Pancreas (tissue), 10 donors: ENCODE measurements at places on chromosomes 13 and 19.

DNA sequence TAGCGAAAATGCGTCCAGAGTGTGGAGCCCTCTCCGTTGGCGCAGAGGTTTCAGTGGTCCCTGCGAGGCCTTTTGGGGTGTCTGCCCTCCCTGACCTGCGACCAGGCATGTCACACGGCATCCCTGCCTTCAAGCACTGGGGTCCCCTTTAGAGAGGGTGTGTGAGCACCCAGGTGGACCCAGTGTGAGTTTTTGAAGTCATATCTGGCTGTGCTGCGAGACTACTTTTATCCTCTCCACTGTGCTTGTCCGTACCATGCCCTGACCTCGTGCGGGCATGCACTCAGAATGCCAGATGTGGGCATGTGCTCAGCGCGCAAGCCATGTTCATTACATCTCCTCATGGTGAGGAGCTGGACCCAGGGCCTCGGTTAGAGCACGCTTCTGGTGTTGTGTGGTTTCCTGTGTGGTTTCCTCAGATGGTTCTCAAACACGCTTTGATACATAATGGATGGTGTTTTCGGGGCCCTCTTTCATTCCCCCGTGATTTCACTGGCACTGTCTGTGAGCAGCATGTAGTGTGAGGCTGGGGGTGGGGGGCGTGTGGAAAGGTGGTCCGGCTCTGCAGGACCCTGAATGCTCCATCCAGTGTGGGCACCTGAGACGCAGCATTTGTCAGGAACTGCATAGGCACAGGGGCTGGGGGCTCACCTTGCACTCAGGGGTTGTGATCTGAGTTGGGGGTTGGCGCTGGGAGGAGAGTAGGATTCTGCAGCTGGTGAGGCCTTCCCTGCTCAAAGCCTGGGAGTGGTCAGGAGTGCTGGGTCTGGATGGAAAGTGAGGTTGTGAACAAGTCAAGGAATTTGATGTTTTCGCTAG is 2.3 kb downstream of the TFDP1 start:
- DNase-seq, result no peak
- no peak overlapping the region for H3K27ac ChIP-seq
- H3K27me3 ChIP-seq, result no peaks in the 10 kb centered on the region
- H3K36me3 ChIP-seq, result no peaks in the 10 kb centered on the region
- H3K4me3 ChIP-seq, result no peak overlapping the region
- H3K4me1 ChIP-seq, result no peaks in the 10 kb centered on the region

DNA sequence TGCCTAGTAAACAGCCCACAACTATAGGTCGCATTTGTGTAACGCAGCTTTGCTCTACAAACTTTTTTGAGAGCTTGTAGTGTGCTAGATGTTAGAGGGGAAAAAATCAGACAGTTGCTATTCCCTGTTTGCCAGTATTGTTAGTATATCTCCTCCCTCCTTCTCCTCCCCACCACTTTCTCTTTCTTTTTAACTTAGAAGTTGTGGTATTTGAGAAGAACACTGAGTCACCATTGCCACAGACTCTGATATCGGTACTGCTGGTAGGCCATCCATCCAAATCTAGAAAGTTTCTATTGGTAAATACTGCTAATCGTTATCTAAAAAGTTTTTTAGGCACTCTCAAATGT is 666 bp downstream of the POMP start:
- H3K27me3 ChIP-seq, result no peaks in the 10 kb centered on the region
- peaks cover 9% of the 10 kb centered on the region for H3K36me3 ChIP-seq

DNA sequence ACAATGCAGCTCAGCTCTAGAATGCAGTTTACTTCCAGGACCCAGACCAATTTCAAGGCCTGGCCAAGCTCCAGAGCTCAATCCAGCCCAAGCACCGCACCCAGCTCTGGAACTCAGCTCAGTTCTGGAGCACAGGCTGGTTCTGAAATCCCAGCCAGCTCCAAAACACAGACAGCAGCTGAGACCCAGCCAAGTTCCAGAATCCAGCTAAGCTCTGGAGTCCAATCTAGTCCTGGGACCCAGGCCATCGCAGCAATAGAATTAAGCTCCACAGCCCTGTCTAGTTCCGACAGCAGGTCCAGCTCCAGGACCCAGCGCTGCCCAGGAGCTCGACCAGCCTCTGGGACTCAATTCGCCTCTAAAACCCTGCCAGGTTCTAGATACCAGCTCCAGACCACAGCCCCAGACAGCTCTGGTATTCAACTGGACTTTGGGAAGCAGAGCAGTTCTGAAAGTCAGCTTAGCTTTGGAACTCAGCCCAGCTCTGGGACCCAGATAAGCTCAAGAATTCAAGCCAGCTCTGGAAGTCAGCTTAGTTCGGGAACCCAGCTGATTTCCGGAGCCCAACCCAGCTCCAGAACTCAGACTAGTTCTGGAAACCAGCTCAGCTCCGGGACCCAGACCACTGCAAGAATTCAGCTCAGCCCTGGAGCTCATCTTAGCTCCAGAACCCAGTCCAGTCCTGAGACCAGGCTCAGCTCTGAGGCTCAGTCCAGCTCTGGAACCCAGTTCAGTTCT is 6.8 kb downstream of the GIPC3 start:
- H3K4me1 ChIP-seq, result no peaks in the 10 kb centered on the region
- no peak overlapping the region for H3K4me3 ChIP-seq
- no peaks in the 10 kb centered on the region for H3K27me3 ChIP-seq
- H3K36me3 ChIP-seq, result no peaks in the 10 kb centered on the region
- DNase-seq, result no peak

DNA sequence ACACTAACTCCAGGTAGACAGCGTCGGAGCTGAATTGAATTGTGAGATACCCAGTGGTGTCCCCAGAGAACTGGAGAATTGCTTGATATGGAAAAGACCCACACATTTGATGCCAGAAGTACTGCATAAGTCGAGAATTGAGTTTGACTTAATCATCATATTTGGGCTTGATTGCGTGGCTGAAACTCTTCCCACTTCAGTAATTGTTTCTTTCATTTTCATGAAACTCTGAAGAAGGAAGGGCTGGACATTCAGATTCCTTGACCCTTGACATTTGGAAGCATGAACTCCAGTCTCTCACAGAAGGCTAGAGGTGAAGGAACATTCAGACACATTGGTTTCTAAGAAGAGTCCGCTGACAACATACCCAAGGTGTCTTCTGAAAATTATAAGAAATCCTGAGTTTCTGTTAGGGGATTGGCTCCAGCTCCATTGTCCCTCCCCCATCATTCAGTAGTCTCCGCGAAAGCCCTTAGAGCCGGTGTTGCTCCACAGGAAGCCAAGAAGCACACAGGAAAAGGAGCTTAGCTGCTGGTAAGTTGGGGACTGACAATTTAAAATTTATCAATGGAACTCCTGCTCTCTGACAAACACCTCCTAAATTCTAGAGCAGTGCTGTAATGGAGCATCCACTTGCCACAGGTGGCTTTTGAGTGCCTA is at the start of gene FPR2:
Gene FPR2 (plus strand): TSS at position 484 of the 660 bp plus-strand sequence. CDS start 7,479 bp downstream, outside the sequence.
- H3K36me3 ChIP-seq, result no peaks in the 10 kb centered on the region
- no peak for DNase-seq
- no peaks in the 10 kb centered on the region for H3K27me3 ChIP-seq
- H3K4me3 ChIP-seq, result no peak within 1 kb of the TSS

DNA sequence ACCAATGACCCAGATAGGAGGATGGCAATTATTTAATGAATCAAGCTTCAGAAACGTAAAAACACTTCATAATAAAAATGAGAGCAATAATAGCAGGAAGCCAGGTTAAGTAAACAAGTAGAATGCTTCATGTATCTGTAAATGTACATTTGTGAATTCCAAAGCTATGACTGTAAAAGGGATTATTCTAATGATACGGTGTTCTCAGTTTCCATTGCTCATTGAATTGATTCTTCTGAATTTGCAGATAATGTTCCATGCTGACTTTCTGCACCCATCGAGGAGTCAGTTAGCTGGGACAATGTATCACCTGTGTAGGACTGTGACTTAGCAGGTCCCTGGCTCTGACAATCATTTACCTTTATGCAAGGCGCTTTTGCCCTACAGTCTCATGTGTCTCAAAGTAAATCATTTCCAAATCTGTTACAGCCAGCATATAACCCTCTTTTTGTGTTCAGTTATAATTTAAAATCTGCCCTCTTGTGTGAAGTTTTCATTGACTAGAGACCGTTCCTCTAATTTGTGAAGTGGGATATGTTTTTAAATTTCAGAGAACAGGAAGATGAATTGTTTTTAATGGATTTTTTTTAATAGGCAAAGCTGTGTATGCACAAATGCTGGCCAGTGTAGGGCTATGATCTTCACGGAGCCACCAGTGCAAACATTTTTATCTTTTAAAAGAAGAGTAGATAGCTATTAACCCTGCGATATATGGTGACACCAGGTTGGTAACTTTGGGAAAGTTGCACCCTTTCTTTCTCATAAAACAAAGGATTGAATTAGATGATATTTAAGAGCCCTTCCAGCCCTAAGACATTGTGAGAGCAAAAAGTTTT is 267.1 kb downstream of the KLF5 start:
- H3K4me1 ChIP-seq, result no peaks in the 10 kb centered on the region
- no peaks in the 10 kb centered on the region for H3K27me3 ChIP-seq
- peak overlapping the region; percentile 41 for H3K27ac ChIP-seq
- peak; percentile 9 for DNase-seq
- H3K36me3 ChIP-seq, result no peaks in the 10 kb centered on the region

DNA sequence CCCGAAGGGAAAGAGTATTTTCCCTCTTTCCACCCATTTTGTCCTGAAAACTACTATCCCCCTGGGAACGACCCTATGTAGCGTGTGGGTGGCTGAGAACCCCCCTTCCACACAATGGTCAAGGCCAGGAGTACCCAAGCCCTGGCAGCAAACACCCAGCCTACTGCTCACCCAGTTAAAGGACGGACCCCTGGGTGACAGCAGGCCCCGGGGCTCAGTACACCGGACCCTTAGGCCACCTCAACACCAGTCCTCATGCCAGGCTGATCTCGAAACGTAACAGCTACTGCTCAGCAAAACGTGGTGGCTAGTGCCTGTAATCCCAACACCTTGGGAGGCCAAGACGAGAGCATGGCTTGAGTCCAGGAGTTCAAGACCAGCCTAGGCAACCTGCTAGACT is 1.4 kb downstream of the ANKRD27 start:
- no peaks in the 10 kb centered on the region for H3K36me3 ChIP-seq
- DNase-seq, result no peak

DNA sequence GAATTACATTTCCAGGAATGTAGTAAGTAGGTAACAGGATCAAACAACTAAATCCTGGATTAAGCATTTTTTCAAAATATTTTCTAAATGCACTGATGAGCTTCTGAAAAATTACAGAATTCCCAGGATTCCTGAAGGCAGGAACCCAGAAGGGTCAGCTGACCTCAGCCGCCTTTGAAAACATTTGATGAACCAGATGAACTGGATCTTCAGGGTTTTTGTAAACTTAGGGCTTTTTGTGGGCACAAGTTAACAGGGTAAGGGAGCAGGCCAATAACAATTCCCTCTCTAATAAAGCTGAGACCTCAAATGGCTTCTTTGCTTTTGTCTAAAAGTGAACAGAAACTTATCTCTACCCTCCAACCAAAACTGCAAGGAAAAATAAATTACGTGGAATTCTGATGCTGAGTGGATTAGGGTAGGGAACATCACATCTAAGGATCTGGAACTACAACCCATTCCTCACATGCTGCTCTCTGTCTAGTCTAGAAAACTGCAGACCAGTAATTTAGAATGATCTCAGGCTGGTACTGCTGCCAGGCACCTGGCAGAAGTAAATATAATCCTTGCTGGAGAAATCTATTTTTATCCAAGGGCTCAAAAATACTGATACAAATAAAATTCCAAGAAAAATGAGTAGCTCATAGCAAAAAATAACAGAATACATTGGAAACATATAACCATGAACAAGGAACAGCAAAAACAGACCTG is 48.2 kb upstream of the N4BP2L1 start:
- H3K4me3 ChIP-seq, result no peak overlapping the region
- DNase-seq, result no peak
- no peaks in the 10 kb centered on the region for H3K27me3 ChIP-seq
- H3K4me1 ChIP-seq, result no peaks in the 10 kb centered on the region
- H3K36me3 ChIP-seq, result no peaks in the 10 kb centered on the region

DNA sequence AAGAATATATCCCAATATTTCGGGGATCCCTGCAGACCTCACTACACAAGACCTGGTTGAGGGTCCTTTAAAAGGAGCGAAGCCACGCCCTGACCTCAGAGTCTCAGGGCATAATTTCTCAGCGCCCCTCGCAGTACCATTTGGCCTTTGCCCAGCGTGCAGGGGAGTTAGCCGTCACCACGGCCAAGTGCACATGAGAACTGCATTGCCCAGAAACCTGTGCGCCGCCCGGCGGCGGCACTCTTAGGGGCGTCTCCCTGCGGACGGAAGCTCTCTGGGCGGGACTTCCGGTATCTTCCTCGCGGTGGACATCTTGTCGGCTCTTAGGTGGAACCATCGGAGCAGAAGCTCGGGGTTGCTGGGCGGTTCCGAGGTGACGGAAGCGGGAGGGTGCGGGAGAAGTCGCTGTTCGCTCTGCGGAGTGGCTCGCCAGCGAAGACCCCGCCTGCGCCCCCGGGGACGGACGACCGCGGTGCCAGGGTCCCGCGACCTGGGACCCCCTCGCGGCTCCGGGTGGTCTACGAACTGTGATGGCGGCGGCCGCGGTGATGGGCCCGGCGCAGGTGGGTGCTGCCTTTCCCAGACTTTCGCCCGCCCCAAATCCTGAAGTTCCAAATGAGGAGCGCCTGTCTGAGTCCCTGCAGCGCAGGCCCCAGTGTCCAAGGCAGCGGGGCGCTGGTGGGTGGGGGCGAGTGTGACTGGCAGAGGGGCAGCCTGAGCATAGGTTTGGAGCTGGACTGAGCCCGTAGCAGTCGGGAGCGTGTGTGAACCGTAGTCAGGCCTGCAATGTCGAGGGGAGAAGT is at the start of gene ZNF134:
Gene ZNF134 (plus strand): TSS at position 302 of the 803 bp plus-strand sequence. CDS start 5,227 bp downstream, outside the sequence.
- no peaks in the 10 kb centered on the region for H3K4me1 ChIP-seq
- H3K36me3 ChIP-seq, result peaks cover 14% of the 10 kb centered on the region
- peak; percentile 92 for DNase-seq
- no peak within 1 kb of the TSS for H3K27ac ChIP-seq

GRCh38 chr19:3324405-3324856 is 42.0 kb upstream of the NFIC start:
- peak; percentile 73 for DNase-seq
- H3K27ac ChIP-seq, result no peak overlapping the region

- no peak overlapping the region for H3K4me3 ChIP-seq
- H3K27ac ChIP-seq, result no peak overlapping the region
- no peak for DNase-seq
- H3K4me1 ChIP-seq, result no peaks in the 10 kb centered on the region
- no peaks in the 10 kb centered on the region for H3K36me3 ChIP-seq
- no peaks in the 10 kb centered on the region for H3K27me3 ChIP-seq
Observed at GRCh38 chr13:66830940-66831716, 399.0 kb downstream of the PCDH9 start.

DNA sequence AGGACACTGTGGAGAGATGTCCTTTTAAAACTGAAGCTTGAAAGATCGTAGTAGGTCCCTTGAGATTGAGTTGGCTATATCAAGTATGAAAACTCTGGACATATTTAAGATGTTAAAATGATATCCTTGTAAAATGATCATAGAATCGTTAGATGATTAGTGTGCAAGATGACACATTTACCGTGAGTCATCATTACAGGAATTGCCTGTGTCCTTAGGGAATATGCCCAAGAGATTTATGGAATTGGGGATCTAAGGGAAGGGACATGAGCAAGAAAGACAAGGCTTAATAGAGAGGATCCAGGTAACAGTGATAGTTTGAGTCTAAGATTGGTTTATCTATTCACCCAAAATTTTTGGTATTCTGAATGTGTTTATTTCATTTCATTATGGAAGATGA is 233.7 kb downstream of the GPC5 start:
- DNase-seq, result no peak
- no peak overlapping the region for H3K4me3 ChIP-seq
- H3K36me3 ChIP-seq, result no peaks in the 10 kb centered on the region
- no peaks in the 10 kb centered on the region for H3K4me1 ChIP-seq
- H3K27ac ChIP-seq, result no peak overlapping the region
